Vagina (tissue), 2 donors: ENCODE measurements at places on chromosomes 13 and 19.

DNA sequence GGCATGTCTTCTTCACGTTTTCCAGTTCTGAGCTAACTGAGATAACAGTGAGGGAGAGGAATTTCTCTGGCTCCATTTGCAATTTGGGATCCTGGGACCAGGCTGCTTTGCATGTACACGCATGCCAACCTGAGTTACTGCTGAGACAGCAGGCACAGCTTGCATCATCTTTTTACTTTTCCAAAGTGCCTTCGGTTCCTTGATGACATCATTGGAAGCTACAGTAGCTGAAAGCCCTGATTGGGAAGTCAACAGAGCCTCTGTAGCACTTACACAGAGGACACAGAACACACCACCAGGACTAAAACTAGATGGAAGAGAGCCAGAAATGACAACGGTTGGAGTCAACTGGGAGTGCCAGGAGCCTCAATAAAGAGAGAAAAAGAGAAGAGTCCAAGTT, 399.1 kb upstream of the GPC6 start:
- no peak for DNase-seq

DNA sequence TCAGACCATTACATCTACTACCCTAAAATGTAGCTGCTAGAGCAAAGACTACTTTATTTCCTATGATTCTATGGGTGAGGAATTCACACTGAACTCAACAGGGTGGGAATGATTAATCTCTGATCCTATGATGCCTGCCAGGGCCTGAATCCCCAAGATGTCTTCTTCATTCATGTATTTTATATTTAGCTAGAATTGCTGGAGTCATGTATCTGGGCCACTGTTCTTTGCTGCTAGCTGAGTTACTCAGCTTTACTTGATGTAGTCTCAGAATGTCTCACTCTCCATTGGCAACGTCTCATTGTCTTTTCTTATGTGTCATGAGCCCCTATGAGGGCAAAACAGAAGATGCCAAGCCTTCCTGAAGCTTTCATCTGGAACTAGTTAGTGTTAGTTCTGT, 21.1 kb downstream of the ZNF582 start:
- no peak for DNase-seq

DNA sequence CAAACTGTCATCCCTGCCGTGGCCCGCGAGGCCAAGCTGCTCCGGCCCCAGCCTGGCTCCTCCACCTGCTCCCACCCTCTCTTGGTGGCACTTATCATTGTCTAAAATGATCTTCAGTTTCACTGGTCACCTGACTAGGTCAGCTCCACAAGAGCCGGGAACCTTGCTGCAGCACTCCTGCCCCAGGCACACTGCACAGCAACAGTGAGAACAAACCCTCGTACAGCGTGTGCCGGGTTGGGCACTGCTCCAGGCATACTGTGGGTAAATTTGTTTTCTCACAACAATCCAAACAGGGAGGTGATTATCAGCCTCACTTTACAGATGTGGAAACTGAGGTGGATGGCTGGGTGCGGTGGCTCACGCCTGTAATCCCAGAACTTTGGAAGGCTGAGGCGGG, 8.9 kb downstream of the DEDD2 start:
- no peak for DNase-seq

DNA sequence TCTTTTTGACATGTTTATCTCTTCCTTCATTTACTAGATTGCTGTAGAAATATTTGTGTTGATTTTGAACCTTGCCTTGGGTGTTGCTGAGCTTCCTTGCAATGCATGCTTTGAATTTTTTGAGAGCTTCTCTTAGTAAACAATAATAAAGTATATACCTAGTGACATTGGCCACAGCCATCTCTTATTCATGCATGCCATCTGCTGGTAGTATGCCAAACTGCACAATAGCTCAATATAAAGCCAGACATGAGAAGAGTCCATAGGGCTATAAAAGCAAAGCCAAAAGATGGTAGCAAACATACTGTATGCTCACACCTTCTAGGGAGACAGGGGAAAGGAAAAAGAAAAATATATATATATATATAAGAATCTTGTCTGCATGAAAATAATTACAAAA, 18.9 kb upstream of the ZSCAN5A start:
- no peak for DNase-seq

GRCh38 chr19:1754636-1755466, 1.5 kb downstream of the ONECUT3 start:
- no peak for DNase-seq

GRCh38 chr13:59270327-59270726, 893.4 kb downstream of the DIAPH3 start:
- no peak for DNase-seq

GRCh38 chr13:38703255-38703654, 16.4 kb downstream of the FREM2 start:
- DNase-seq = no peak

- peak; percentile 98 for DNase-seq
These were observed at the start of gene SLC1A5 for GRCh38 chr19:46788262-46788967. Gene SLC1A5 (minus strand): TSS chr19:46788594. CDS start chr19:46787965, 629 bp downstream.

DNA sequence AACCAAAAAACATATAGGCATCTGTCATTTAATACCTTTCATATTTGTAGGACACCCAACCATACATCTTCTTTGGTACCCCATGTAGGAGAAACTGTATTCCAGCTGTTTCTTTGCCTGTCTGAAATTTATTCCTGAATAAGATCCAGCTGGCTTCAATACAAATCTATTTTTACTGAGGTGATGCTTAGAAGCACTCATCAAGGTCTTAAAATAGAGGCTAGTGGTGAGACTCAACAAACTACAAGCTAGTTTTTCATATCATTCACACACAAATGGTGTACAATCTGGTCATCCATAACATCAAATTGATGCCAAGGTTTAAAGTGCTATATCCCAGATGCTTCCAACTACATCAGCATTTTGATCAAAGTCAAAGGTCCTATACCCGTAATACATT, 1071.3 kb upstream of the MIR17HG start:
- DNase-seq = no peak

DNA sequence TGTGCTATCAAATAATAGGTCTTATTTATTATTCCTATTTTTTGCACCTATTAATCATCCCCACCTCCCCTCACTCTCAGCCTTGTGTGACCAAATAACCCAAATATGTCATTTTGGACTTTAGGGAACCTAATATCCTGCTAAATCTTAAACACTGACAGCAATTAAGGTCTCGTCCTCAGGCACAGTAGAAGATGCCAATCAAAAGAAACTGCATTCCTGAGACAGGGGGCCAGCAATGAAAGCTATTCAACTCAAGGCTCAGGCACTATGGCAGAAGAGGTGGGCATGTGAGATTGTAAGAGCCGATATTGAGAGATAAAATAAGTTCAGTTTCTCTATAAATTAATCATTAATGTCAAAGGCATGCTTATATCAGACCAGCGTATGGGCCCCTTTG, 1437.7 kb upstream of the PCDH9 start:
- DNase-seq = no peak

GRCh38 chr13:110886870-110887596, 27.8 kb downstream of the ANKRD10 start:
- no peak for DNase-seq

- no peak for DNase-seq
These were observed 977 bp downstream of the PCDH20 start for GRCh38 chr13:61414686-61415057.
